ENCODE measurements at places on chromosomes 5 and 9.

- peak; percentile 67 for DNase-seq
These were observed 33.5 kb downstream of the TLX3 start for GRCh38 chr5:171342362-171343111.

- DNase-seq, result no peak
These were observed 798.8 kb downstream of the CDH18 start for GRCh38 chr5:19189176-19189575.

GRCh38 chr5:54217826-54218503 is 92.4 kb downstream of the ARL15 start:
- peak; percentile 82 for DNase-seq

DNA sequence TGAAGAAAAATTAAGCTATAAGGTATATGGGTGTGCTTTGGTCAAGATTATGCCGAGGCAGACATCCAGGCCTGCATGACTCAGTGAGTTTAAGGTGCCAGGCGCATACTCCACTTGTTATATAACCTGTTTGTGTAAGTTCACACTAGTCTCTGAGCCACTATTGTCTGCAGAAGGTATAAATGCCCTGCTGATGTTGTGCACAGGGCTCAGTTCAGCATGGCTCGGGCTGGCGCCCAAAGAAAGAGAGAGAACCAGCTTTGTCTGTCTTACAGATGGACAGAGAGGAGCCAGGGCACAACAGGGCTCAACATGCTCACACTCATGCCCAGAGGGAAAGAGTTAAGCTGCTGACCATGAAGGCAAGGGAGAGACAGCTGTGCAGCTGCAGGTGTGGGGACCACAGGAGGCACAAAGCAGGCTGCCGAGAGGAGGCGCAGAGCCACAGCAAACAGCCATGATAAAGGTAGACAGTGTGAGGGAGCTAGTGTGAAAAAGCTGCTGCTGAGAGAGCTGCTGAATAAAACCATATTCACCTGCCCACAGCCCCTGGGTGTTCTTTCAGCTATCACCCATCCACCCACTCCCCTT is 1587.6 kb upstream of the C9orf72 start:
- no peak for DNase-seq

DNA sequence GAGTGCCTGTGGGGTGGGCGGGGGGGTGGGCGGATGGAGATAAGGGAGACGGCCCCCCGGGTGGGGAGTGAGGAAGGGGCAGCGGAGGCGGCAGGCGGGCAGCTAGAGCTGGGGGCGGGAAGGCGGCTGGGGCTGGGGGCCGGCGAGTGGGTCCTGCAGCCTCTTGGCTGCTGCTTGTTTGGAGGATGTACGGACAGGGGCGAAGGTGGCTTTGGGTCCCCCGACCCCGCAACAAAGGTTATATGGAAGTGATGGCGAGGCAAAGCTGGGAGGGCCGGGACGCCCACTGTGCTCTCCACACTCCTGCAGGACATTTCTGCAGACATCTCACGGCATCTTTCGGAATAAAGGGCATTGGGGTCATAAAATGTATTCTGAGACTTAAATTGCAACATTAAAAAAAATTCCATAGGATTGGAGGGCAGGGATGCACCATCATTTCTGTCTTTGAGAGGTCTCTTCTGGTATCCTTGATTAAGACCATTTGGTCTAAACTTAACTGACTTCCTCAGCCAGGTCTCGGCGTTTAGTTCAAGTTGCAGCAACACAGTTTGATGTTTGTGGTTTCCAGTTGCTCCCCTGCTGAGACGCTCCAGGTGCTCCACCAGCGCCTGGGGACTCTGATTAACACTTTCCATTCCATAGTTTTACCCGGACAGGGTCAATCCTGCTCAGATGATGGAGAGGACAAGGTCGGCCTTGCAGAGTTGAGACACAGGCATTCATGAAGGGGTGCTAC is 101.6 kb upstream of the SSBP2 start:
- DNase-seq, result peak; percentile 25

- no peak for DNase-seq
These were observed 343.6 kb downstream of the LRRC70 start for GRCh38 chr5:62922191-62922590.

- DNase-seq, result peak; percentile 21
These were observed 10.0 kb downstream of the HBEGF start for GRCh38 chr5:140336388-140336787.

DNA sequence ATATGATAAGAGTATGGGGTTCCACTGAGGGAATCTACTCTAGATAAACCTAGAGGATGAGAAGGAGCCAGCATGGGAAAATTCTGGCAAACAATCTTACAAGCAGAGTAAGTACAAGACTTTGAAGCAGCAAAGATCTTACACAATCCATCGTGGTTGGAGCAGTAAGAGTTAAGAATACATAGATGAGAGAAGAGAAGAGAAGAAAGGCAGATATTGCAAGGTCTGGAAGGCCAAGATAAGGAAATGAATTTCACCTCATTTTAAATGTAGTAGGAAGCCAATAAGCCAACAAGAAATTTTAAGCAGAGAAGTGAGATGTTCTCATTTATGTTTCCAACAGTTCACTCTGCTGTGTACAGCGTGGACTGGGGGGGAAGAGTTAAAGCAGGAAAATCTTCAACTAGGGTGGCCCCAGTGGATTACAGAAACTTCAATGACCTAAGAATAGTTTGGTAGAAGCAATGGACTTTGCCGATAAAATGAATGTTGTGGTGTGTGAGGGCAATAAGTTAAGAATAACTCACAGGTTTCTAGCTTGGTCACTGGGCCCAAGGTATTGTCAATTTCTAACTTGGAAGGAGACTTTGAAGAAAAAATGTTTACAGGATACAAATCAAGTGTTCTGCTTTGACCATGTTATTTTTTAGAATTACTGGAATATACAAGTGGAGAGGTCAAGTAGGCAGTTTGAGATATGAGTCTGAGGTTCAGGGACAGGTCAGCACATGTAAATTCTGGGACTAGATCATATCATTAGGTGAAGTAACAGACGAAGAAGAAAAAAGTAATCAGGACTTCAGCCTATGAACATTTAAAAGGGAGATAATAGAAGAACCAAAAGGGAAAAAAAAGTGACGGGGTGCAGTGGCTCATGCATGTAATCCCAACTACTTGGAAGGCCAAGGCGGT is 12.1 kb upstream of the ISOC1 start:
- no peak for DNase-seq

DNA sequence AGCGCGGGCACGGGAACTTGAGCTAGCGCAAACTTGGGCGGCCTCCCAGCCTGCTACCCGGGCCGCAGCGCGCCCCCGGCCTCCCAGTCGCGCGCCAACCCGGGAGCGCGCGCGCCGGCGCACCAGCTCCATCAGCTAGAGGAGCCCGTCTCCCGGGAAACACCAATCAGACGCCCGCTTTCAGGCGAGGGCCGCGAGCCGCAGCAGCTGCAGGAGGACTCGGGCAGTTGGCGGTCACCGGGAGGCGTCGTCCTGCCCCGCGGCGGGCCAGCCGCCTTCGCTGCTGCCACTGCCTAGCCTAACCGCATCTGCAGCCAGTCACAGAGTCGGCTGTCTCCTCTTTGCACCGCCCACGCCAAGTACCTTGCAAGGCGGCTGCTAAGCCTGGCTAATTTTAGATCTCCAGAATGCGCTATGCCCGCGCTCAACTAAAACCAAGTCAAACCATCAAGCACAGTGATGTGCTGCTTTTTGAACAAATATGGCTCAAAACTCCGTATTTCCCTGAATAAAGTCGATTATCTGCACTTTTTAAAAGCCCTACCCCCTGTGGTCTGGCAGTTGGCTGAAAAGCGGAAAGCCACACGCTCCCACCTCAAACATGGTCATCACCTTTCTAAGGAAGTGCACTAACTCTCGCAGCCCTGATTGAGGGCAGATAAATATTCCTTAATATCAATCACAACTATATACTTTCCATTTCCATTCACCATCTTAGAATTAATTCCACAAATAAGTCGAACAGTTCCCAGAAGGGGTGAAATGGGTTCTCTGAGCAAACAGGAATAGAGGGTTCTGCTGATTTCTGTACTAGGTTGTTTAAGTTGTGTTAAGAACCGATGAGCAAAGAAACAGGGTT is 221.8 kb downstream of the MEF2C start:
- DNase-seq, result peak; percentile 60

DNA sequence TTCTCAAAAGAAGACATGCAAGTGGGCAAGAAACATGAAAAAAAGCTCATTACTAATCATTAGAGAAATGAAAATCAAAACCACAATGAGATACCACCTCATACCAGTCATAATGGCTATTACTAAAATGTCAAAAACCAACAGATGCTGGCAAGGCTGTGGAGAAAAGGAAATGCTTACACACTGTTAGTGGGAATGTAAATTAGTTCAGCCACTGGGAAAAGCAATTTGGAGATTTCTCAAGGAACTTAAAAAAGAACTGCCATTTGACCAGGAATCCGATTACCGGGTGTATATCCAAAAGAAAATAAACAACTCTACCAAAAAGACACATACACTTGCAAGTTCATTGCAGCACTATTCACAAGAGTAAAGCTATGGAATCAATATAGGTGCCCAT is 595.4 kb upstream of the RIOK2 start:
- peak; percentile 45 for DNase-seq

DNA sequence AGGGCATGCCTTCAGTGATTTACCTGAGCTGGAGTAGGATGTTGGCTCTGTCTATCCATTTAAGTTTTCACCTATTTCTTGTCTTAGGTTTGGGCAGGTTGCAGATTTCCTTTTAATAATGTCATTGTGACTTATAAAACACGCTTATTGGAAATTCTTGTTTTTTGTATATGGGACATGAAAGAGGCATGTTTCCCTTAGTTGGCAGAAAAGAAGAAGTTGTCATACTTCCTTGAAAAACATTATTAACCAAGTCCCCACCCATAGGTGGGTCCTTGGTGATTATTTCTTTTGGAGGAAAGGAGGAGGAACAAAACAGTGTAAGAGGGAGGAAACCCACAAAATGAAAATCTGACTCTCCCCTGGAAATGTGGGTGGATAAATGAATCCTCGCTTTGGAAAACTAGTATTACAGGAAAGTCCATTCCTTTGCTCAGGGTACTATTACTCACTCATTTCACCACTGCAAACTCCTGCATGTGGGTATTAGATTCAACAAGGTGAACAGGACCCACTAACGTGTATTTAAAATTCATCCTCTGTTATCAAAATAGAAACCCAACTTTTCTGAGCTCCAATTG is 9.3 kb downstream of the CER1 start:
- DNase-seq, result no peak

DNA sequence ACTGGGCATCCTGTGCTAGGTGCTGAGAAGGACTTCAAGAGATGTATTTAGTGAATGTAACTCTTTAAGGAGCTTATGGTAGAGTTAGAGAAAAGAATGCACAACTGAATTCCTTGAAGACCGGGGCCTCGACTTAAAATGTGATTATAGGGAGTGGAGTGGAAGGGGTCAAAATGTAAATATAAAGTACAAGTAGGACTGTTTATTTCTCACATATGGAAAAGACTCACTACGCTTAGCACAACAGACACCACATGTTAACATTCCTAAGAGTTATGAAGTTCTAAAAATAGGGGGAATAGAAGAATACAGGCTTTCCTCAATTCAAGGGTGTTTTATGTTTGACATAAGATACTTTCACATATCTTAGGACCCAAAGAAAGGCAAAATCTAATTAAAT is 117.8 kb upstream of the OSMR start:
- DNase-seq, result no peak

GRCh38 chr5:32597041-32597629 is 11.8 kb downstream of the SUB1 start:
- no peak for DNase-seq

DNA sequence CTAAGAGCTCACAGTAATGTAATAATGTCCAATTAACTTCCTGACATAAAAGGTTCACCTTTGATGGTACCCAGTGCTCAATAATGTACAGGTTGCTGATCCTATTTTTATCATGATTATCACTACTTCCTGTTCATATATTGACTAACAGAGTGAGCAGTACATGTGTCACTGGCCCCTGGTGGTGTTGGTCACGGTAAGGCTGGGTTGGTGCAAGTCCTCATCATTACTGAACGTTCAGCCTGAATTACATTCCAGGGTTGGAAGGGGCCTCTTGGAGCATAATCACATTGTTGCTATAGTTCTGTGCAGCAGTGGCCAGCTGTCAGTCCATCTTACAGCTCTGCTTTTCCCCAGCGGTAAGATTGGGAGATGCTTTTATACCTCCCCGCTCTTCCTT is 24.2 kb upstream of the CKMT2 start:
- DNase-seq, result no peak

DNA sequence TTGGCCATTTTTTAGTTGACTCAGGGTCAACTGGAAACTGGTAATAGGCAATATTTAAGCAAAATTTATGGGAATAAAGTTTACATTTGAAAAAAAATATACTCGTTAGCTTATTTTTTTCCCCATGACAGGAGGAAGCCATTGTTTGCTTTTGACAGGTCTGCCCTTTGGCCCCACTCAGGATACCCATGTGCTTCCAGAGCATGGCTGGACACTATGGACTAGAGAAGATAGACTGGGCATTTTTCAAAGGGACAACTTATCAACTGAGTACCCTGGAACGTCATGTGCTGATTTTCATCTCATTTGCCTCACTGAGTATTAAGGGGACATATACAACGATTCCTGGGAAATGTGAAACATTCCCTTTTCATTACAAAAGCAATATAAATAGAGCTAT is 83.1 kb upstream of the SMIM32 start:
- no peak for DNase-seq

- no peak for DNase-seq
These were observed 82.1 kb downstream of the PRKACG start for GRCh38 chr9:68931821-68932220.

All from AG10803 (cell line).